Glutamatergic neuron (in vitro differentiated cells): ENCODE measurements at places on chromosomes 7 and 10. TPM values are rescaled to one million over a fixed set of nuclear protein-coding genes. Genes with fewer than 3 reads are reported as not detected.

ASAH2B gene
- total RNA-seq: 15.5 TPM

CDHR3 gene
- total RNA-seq: 50.8 TPM

LRRC18 gene
- total RNA-seq: not detected

PTPRZ1 gene
- total RNA-seq: 11.4 TPM

RNF148 gene
- total RNA-seq: not detected

GRID2IP gene
- 0.66 TPM for total RNA-seq

VPS50 gene
- total RNA-seq: 31.7 TPM

ACTA2 gene
- 4.3 TPM for total RNA-seq

KLHL7 gene
- total RNA-seq: 86.7 TPM

TMEM178B gene
- 49.8 TPM for total RNA-seq

CYP3A4 gene
- not detected for total RNA-seq

GPER1 gene
- 0.59 TPM for total RNA-seq
